ENCODE measurements at places on chromosomes 16 and 17.
A peak's percentile ranks its signal among the peaks of the same experiment; 100 is the strongest.

DNA sequence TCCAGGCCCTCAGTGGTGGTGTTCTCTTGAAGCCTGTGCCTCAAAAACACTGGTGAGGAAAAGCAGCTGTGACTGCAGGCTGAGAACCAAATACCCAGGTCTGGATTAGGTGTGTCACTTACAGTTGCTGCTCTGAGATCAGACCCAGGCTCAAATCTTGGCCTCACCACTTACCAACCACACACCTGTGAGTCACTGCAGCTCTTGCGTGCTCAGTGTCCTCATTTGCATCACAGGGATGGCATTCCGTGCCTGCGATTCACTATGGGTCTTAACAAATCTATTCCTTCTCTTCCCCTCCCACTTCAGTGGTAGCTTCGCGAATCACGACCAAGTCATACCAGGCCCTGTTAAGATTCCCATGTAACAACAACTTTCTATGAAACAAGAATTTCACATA, 233.4 kb upstream of the HSBP1 start:
- peak; percentile 13 for DNase-seq

DNA sequence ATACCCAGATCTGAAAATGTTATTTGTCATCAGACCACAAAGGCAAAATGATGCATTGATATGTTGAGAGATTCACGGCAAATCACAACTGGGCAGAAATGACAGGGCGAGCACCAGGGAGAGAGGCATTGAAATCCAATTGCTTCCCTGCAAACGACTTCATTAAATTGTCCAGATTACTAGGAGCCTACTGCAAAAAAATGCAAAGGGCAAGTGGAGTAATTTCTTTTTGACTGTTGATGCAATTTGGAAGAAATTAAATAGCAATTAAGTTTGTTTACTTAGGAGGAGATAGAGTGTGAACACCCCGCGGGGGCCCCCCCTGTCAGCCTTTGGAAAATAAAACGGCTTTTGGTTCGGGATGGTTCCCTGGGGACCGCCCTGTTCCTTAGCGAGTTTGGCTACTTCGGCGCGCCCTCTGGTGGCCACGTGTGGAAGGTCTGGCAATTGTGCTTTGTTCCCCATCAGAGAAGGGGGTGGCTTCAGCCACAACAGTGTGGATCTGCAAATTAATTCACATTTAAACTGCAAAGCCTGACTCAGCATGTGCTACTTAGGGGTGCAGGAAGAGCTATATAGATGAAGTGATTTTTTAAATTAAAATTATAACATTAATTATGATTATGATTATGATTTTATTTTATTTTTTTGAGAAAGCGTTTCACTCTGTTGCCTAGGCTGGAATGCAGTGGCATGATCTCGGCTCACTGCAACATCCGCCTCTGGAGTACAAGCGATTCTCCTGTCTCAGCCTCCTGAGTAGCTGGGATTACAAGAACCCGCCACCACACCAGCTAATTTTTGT, 14.5 kb upstream of the TMC7 start:
- DNase-seq, result peak; percentile 58

- no peak for DNase-seq
These were observed 183.9 kb upstream of the CDH5 start for GRCh38 chr16:66182592-66182991.

- no peak for DNase-seq
These were observed 7.4 kb upstream of the SPNS1 start for GRCh38 chr16:28967156-28967555.

- no peak for DNase-seq
These were observed 31.0 kb downstream of the TBX21 start for GRCh38 chr17:47763913-47764582.

DNA sequence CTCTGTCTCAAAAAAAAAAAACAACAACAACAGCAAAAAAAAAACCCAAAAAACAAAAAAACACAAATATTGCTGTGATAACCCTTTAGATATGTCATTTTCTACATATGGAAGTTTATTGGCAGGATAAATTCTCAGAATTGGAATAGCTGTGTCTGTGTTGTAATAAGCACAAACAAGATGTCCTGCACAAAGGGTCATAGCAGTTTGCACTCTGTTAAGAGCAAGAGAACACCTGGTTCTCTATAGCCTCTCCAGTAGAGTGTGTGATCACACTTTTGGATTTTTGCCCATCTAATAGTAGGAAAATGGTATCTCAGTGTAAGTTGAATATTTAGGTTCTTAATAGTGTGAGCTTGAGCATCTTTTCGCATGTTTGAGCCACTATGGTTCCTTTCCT, 60.4 kb downstream of the USP43 start:
- no peak for DNase-seq

- DNase-seq, result no peak
These were observed at the start of gene USP22 for GRCh38 chr17:21042458-21043295. TSS of gene USP22 (minus strand) at chr17:21043011. CDS start at chr17:21042835, 176 bp downstream.

DNA sequence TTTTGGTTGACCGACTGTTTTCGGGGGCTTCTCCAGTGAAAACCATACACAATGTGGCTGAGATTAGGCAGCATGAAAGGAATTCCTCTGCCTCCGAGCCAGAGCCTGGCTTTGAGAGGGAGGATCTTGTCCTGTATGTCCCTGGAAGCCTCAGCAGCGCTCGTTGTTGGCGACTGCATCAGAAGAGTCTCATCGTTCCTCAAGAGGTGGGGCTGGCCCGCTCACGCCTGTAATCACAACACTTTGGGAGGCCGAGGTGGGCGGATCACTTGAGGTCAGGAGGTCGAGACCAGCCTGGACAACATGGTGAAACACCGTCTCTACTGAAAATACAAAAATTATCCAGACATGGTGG, 15.0 kb downstream of the HS3ST6 start:
- no peak for DNase-seq

Measured in HCT116 (cell line).